ENCODE measurements at places on chromosomes 11 and 22.

- DNase-seq: no peak
Observed at GRCh38 chr11:27150098-27150497, 109.5 kb downstream of the BBOX1 start.

DNA sequence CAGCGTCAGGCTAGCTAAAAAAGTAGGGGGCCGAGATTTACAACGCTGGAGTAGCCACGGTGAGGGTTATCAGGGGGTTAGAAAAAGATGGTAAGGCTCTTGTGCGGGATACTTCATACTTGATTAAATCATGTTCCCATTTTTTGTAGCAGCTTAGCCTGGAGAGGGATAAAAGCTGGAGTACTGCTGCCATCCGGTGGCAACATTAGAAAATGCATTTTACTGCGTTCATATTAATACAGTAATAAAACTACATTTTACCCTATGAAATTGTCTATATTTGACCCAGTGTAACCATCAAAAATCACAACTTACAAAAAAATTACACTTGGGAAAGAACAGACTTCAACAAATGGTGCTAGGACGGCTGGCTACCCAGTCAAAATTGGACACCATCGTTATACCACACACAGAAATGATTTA is 17.3 kb downstream of the RPUSD4 start:
- peak; percentile 80 for DNase-seq

GRCh38 chr11:30652801-30653200 is 66.6 kb upstream of the MPPED2 start:
- DNase-seq: no peak

DNA sequence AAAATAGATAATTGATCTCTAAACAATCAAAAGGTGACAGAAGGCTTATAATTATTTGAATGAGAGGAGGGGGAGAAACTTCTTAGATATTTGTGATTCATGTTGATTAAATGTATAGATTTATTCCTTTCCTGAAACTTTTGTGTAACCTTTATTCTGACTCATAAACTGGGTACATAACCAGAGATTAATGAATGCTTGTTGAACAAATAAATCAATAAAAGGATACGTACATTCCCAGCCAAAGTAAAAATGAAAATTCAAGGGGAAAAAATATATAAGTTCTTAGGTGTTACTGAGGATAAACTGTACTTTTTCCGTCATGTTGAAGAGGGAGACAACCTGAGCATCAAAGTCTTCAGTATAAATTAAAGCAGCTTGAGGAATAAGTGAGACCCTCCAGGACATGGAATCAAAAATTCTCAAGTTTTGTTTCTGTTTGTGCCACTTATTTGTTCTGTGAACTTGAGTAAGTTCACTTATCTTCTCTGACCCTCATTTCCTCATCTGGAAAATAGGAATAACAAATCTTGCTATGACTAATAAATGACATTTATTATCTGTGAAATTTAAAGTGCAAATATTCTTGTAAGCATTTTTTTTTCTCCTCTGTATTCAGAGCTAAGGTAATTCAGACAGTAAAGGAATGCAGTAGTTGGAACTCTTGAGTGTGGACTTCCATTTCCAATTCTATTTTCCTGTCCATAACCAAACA is 195.4 kb downstream of the METTL15 start:
- DNase-seq: no peak

DNA sequence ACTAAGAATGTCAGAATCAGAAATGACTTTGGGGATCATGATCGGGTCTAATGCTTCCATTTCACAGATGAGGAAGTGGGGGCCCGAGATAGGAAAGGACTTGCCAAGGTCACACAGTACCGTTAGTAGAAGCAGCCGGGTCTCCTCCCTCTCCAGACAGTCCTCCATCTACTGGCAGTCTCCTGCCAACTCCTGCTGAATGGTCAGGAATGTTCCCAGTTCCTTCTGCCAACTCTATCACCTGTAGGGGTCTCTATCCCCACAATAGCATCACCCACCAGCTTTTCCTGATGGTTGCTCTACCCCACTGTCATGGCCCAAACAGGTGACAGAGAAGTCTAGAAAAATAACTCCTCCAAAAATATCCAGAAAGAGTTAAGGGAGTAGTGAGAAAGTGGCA is 23.9 kb upstream of the CCDC86 start:
- DNase-seq: no peak

- no peak for DNase-seq
Observed at GRCh38 chr11:36264011-36264972, 24.9 kb downstream of the COMMD9 start.

DNA sequence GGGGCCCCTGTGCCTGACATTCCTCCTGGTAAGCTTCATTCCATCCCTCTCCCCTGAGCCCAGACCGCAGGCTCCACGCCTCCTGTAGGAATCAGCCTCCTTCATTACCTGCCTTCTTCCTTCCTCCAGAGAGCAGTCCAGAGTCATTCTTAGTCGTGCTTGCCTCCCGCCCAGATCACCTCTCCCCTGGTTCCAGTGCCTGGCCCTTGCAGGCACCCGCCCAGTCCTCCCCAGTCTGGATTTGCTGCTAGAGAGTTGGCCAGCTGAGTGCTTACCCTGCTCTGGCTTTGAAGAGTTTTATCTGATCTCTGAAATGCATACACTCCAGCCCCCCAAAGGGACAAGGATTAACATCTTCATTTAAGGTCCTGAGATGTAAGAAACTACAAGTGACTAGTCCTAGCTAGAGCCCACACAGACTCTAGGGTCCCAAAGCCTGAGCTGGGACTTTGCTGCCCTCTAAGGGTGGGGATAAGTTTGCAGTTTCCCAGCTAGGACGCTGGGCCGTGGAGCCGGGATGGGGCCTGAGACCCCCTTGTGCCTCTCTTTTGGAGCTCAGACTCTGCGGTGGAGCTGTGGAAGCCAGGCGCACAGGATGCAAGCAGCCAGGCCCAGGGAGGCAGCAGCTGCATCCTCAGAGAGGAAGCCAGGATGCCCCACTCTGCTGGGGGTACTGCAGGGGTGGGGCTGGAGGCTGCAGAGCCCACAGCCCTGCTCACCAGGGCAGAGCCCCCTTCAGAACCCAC is 1.6 kb downstream of the NR1H3 start:
- DNase-seq: no peak

DNA sequence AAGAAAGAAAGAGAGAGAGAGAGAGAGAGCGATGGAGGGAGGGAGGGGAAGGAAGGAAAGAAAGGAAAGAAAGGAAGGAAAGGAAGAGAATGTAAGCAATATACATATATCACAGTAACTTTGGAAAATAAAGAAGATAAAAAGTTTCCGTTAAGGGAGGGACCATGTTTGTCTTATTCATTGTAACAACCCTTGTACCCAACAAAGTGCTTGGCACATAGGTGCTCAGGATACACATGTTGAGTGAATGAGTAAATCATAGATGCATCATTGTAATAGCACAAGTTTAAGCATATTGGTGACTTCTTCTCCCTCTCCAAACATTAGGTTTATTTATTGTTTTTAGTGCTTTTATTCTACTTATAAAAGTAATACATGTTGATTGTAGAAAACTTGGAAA is 39.7 kb upstream of the ZNRF3 start:
- DNase-seq: no peak

DNA sequence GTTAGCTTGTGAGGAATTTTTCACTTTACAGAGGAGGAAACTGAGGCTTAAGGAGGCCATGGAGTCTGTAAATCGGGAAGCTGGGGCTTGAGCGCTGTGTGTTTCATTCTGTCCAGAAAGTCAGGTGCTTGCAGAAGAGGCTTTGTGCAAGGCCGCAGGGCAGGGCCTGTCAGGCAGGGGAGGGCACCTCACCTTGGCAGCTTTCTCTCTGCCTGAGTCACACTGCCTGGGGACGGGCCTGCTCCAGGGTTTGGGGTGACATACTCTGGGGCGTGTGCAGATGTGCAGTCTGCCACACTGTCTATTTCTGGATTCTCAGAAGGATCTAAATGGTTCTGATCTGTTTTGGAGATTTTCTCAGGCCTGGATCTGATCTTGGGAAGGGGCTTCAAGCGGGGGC is 8.4 kb downstream of the INCENP start:
- DNase-seq: no peak

DNA sequence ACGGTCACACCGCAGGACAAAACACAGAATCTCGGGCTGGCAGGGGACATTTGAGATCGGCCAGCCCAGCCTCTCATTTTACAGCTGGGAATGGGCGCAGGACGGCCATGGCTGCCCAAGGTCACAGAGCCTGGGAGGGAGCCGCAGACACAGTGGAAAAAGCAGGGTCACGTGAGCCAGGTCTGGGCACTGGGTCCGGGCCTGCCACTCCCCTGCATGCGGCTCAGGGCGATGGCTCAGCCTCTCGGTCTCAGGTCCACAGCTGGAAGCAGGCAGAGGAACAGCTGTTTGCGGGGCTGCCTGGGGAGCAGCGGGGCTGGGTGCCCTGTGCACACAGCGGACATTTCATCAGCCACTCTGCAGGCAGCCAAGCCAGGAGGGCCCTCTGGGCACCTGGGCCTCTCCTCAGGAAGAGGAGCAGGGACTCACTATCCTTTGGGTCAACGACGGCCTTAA is 10.4 kb upstream of the PPARA start:
- no peak for DNase-seq

DNA sequence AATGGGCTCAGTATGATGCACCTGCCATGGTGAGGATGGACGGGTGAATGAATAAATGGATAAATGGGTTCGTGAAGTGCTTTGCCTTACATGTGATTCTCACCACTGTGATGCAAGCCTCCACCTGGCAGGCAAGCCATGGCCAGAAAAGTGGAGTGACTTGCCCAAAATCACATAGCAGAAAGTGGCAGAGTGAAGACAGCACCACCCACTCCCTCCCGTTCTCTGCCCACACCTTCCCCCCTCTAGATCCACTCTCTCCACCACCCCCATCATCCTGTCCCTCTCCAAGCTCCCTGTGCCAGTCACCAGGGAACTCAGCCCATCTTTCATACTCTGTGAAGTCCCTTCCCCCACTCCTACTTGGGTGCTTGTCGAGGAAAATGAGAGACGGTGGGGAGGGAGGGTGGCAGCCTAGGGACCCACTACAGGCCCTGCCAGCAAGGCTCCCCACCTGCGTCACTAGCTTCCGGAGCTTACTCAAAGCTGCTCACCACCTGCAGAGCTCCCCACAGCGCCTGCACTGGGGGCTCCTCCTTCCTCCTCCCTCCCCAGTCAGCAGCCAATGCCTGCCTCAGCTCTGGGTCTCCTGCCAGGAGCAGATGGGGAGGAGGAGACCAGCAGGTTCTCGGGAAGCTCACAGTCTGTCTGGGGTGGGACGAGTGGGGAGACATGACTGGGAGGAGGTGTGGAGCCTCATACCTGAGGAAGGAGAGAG is 82.3 kb downstream of the PDE2A start:
- no peak for DNase-seq

Data from DMS79 treated with DMSO at 0.1 percent for 48 hours (cell line).